ENCODE measurements at places on chromosomes 1 and 21.

DNA sequence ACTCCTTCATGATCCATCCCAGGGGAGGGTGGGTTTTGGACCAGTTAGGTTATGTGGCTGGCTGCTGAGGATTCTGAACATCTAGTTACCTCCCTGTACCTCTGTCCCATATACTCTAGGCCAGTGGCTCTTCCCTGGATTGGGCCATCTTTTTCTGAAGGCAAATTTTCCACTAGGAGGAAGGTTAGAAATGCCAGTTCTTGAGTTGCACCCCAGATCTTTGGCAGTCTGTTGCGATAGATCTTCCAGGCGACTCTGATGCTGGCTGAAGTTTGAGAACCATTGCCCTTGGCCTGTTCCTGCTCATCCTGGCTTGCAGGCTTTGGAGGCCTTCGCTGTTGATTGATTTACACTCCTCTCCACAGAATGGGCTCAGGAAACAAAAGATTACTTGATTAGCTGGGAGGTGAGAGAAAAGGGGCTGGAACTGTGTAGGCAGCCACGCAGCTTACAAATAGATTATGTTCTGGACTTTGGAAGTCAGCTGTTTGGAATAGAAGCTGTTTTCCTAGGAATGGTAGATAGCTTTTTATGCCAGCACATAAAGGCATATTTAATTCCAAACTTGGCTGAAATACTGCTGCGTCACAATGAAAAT, 110.1 kb downstream of the MRPS6 start:
- DNase-seq = no peak

- DNase-seq = no peak
Observed at GRCh38 chr21:45279446-45280177, 8.1 kb downstream of the POFUT2 start.

DNA sequence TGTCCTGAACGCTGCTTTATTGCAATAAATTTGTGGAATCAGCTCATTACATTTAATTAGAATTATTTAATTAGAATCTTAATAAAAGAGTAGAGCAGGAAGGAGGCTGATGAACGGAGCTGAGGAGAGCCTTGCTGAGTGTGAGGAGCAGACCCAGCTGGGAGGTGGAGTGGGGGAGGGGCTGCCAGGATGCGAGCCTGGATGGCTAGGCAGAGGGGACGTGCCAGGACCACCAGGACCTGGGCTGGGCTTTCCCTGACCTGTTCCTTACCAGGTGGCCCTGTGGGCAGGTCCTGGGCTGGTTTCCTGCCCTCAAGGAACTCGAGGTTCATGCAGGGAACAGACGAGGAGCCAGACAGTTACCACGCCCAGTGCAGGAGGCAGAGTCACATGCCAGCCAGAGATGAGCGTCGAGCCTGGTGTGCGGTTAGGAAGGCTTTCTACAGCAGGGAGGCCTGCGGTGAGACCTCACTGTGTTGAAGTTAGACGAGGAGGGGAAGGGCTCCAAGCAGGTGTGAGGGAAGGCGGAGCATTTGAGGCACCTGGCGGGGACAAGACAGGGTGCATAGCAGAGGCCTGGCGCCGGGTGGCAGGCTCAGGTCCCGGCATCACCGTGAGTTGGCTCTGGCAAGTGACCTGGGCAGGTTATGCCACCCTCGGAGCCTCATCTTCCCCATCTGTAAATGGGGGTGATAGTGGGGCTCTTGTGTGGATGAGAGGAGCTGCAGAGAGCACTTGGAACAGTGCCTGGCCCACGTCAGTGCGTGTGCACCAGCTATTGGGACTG, 33.9 kb downstream of the LDLRAP1 start:
- no peak for DNase-seq

DNA sequence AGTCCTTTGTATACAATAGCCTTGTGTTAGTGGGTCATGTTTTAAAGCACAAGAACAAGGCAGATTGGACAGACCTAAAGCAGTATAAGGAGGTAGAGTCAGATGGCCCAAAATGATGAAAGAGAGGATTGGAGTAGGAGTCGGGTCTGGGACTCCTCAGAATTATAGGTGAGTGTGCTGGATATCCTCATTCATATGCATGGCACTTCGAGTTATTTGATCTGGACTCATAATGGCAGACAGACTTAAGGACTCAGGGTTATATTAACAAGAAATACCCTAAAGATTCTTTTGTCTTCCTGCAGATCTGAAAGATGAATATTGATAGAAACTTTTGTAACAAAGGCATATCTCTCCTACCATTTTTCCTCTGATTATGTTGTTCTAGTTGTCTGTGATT, 92.7 kb downstream of the GABPA start:
- DNase-seq = no peak

GRCh38 chr1:187878883-187879282, 1050.1 kb downstream of the PLA2G4A start:
- DNase-seq = no peak

DNA sequence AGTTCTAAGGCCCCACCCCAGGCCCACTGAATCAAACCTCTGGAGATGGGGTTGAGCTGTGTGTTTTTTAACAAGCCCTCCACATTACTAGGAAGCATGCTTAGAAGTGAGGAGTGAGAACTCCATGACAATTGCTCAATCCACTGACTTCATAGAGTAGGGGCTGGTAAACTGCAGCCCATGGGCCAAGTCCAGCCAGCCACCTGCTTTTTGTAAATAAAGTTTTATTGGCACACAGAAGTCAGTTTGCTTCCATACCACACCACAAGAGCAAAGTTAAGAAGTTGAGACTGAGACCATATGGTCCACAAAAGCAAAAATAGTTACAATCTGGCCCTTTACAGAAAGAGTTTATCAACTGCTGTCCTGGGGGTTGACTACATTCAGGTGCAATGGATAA, 309.2 kb downstream of the SETD4 start:
- DNase-seq = no peak

GRCh38 chr21:29822064-29822463, 117.7 kb downstream of the GRIK1 start:
- no peak for DNase-seq

- DNase-seq = no peak
Observed at GRCh38 chr1:206698011-206698410, 13.3 kb downstream of the MAPKAPK2 start.

- peak; percentile 67 for DNase-seq
Observed at GRCh38 chr1:153465811-153466636, 5.6 kb upstream of the S100A7 start.

DNA sequence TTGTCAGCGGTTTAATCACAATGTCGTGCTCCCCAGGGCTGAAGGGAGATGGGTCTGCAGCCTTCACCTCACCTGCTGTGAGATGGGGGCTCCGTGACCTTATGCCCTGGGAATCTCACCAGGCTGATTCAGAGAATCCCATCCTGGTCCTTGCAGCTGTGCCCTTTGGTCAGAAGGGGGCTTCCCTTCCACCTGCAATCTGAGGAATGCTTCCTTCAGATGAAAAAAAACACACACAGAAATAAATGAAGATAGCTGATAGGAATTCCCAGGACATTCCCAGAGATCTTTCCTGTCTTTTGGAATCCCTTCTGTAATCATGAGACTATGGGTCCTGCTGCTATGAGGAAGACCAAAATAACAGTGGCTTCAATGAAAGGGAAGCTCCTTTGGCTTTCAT, 127.0 kb upstream of the VAMP3 start:
- DNase-seq = no peak

GRCh38 chr1:8201331-8201861, 116.5 kb upstream of the SLC45A1 start:
- DNase-seq = no peak

- no peak for DNase-seq
Observed at GRCh38 chr1:203371288-203371687, 20.4 kb upstream of the FMOD start.
